ENCODE measurements at places on chromosomes 3 and 15. TPM values are rescaled to one million over a fixed set of nuclear protein-coding genes. Genes with fewer than 3 reads are reported as not detected.

DNA sequence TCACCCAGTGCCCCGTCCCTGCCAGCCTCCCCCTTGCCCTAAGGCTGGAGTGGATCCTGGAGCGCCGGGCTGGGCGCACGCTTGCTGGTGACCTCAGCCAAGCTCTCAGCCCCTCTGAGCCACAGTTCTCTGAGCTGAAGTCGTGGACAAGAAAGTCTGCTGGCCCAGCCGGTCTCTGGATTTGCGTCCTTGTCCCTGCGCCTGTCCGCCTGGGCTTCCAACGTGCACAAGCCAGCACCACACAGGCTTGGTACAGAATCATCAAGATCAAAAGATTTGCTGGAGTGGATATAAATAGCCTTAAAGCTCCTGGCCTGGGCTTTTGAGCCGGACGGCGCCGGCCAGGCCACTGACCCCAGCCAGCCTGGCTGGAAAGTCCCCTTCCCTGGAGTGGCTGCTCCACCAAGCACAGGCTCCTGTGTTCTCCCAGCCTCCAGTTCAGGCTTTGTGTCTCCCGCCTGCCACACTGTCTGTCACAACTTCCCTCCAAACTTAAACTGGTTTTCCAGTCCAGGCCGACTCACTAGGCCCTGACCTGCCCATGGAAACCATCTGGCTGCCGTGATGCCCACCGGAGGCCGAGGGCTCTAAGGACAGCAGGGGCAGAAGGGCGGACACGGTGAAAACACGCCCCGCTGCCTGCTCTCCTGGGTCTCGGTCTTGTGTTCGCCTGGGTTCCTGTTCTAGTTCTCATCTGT is 156.2 kb downstream of the NUP210 start:
- H3K27ac ChIP-seq = no peak overlapping the region
- H3K36me3 ChIP-seq = no peaks in the 10 kb centered on the region
- H3K4me1 ChIP-seq = peaks cover 6% of the 10 kb centered on the region
- H3K27me3 ChIP-seq = peaks cover 14% of the 10 kb centered on the region

DNA sequence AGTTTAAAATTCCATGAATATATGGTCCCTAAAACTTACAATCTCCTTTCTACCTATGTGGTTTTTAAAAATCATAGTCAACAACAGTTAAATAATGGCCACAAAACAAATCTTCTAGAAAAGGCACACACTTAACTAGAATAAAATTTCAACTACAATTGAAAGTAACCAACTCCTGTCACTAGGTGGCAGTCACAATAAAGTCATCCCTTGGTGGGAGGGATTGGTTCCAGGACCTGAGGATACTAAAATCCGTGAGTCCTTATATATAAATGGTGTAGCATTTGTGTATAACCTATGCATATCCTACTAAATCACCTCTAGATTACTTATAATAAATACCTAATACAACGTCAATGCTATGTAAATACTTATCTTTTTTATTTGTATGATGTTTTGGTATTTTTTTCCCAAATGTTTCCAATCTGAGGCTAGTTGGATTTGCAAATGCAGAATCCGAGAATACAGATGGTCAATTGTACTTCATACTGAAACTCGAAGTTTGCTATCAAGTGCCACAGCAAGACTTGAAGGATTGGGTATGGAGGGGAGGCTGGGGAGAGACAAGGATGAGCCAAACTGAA is 172.6 kb downstream of the FMN1 start:
- H3K27ac ChIP-seq = peak overlapping the region; percentile 60
- H3K4me3 ChIP-seq = no peak overlapping the region
- H3K4me1 ChIP-seq = peaks cover 13% of the 10 kb centered on the region
- peak; percentile 77 for DNase-seq
- H3K36me3 ChIP-seq = no peaks in the 10 kb centered on the region
- no peaks in the 10 kb centered on the region for H3K27me3 ChIP-seq

DNA sequence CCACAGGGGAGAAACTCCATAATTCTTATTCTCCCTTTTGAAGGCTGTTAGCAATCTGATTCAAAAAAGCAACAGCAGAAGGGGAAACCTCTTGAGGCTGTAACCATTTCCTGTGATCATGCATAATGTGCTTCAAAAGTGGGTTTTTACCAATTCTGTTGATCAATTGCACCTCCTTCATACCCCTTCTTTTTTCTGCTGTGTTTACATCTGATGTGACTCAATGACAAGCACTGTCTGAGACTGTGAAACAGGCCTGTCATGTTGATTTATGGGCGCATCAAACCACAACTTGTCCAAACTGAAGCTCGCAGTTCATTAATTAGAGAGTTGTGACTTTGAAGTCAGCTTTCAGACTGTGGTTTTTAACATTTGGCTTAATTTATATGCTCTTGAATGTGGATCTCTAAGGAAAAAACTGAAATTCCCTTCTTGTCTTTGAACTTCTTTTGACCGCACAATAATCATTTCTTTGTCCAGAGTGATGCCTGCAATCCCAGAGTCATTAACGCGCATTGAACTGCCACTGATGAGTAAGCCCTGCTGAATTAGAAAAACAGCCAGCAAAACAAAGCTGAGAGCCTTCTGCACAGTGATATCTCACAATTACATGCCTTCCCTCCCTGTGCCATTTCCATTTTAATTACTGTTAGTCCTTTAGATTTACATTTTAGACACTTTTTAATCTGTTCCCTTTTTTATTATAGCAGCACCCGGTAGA is 532.8 kb downstream of the FOXP1 start:
- H3K4me3 ChIP-seq = no peak overlapping the region
- H3K4me1 ChIP-seq = peaks cover 5% of the 10 kb centered on the region
- no peaks in the 10 kb centered on the region for H3K27me3 ChIP-seq

DNA sequence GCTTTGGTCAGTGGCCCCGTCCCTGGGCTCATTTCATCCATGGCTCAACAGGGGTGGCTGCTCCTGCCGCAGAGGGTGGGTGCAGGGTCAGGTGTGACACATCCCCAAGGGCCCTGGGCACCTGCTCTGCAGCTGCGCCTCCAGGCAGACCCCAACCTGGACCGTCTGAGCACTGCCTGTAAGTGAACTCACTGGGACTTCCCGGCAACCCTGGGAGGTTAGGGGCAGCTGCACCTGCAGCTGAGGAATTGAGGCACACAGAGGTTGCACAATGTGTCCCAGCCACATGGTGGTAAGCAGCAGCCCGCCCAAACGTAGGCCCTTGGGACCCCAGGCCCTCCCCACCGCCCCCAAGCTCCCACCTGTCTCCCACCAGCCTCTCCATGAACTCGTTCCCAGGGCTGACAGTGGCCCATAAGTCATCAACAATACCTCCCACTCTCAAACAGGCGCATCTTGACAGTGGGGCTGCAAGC is 55.1 kb downstream of the PLXNA1 start:
- H3K27ac ChIP-seq = no peak overlapping the region
- H3K4me3 ChIP-seq = no peak overlapping the region
- H3K27me3 ChIP-seq = peaks cover 8% of the 10 kb centered on the region
- H3K36me3 ChIP-seq = peaks cover 10% of the 10 kb centered on the region
- no peak for DNase-seq

DNA sequence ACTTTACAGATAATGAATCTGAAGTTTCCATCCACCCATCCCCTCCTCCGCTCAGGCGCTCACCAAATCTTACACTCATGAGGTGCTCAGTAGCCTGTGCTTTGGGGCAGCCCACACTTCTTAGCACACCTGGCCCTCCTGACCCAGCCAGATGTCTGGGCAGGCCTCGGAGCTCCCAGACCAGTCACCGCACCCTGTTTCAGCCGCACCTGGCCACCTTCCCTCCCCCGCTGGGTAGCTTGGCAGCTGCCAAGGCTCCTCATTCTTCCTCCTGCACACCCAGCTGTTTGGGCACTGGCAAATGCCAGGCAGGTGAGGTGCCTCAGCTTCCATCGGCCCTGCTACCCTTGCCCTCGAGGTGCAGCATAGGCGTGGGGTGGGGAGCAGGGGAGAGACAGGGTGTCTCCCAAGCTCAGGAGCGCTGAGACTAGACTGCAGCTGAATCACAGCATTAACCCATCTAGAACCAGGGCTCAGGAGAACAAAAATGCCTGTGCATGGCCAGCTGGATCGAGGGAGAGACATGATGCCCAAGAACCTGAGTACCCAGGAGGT is 45.8 kb downstream of the CDC25A start:
- H3K36me3 ChIP-seq = no peaks in the 10 kb centered on the region
- no peak for DNase-seq
- H3K27me3 ChIP-seq = no peaks in the 10 kb centered on the region
- no peak overlapping the region for H3K4me3 ChIP-seq
- no peak overlapping the region for H3K27ac ChIP-seq
- H3K4me1 ChIP-seq = peaks cover 11% of the 10 kb centered on the region

Gene ZBBX
- 0.13 TPM for total RNA-seq

Gene PSTPIP1
- total RNA-seq = 2.3 TPM

Gene SNX22
- total RNA-seq = 0.49 TPM
